ENCODE measurements at places on chromosomes 2 and 18.

- DNase-seq, result peak; percentile 10
Observed at GRCh38 chr2:200749631-200750322, 61.9 kb upstream of the BZW1 start.

DNA sequence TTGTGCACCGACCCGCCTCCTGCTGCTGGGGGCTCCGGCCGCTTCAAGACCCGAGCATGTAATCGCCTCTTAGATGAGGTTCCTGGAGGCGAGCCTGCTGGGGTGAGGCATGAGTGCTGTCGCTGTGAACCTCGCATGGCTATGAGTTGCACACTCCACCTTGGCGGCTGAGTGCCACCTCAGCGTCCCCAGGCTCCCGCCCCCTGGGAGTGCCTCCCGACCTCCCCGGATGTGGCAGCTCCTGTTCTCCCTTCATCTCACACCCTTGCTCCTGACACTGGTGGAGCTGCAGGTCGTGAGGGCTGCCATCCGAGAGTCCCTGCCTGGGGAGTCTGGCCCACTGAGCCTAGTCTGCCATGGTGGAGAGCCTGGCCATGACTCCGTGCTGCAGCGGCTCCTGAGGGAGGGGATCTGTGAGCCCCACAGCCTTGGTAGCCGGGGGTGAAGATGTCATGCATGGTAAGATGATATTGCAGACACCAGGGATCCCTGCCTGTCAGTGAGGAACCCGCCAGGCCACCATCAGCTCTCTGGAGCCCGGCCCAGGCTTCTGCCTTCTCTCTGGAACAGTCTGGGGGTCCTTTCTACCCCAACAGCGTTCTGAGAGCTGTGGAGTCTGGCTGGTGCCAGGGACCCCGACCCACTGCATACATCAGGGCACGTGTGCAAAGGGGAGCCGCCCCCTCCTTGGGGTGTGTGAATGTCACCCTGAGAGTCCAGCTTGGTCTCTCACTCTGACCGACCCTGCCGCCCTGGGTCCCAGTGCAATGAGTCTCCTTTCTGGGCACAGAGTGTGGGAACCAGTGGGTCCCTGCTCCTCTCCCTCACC is 61.6 kb upstream of the HS6ST1 start:
- DNase-seq, result no peak

DNA sequence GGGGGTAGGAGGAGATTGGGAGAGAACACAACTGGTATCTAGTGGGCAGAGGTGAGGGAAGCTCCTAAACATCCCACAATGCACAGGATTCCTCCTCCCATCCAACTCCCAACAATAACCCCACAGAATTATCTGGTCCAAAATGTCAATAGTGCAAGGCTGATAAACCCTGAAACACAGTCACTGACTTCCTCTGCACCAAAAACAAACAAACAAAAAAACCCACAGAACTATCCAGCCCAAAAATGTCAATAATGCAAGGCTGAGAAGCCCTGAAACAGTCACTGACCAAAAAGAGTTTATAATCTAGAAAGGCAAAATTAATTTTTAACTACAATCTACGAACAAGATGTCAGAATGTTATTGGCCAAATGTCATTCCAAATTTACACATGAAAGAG is 9.8 kb downstream of the TMX3 start:
- no peak for DNase-seq

GRCh38 chr2:236352761-236353593 is 88.8 kb upstream of the ASB18 start:
- peak; percentile 26 for DNase-seq

- DNase-seq, result no peak
Observed at GRCh38 chr18:3088449-3088848, 75.5 kb upstream of the LPIN2 start.

DNA sequence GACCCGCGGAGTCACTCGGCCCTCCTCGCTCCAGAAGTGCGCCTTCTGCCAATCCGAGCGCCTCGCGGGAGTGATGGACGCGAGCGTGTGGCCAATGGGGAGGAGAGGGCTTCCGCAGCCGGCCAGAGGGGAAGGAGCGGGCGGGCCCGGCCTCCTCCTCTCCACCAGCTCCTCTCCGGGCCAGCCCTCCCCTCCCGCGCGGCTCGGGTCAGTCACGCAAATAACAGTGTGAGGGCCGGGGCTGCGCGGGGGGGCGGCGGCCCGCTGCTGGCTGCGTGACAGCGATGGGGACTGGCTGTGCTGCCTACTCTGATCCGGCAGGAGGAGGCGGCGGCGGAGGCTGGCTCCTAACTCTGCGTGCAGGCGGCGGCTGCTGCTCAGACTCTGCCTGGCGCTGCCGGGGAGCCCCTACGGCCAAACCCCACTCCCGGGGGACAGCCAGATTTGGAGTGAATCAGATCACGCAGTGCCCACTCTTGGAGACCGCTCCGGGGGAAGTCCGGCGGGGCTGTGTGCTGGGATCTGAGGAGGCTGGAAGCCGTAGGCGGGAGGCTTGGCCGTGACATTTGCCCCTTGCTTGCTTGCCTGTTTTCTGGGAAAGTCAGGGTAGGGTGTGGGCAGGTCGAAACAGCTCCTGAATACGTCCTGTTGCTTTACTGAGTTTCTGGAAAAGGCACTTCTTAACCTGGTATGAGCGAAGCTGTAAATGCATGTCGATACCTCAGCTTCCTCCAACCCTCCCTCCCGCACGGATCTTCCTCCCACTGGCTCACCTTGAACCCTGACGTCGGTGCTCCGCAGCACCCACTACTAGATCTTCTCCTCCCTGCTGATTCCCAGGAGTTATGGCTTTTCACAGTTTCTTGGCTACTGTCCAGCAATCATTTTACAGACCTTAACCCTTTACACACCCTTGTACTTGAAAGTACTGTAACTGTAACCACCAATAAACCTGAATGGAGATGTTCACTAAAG is 97.9 kb upstream of the SERTAD2 start:
- DNase-seq, result peak; percentile 100

DNA sequence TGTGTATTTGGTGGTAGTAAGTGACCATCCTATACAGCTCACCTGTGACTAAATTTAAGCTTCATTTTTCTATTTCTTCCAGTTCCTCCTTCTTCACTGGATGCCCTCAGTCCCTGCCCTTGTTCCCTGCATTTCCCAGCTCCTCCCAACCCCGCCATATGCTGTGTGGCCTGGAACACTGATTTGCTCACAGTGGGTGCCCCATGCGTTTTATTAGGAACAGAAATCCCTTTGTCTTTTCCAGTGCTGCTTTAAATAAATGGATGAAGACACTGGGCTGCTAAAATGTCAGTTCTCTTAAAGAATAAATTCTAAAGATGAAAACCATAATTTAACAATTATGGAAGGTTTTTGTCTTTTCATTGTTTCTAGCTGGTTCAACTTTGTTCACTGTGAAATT is 477.3 kb downstream of the DCDC2C start:
- DNase-seq, result no peak

DNA sequence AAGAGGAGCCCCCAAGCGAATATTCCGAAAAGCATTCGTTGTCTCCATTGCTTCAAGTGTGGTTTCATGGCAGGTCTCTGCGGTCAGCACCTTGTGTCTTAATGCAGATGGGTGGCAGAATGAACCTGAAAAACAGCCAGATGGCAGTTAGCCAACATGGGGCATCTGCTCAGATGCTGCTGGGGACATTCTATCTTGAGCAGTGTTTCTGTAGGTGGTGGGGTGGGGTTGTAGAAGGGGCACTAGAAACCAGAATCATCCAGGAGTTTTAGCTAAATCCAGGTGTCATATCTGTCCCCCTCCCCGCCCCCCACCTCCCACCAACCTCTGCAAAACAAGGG is 42.1 kb downstream of the ST6GAL2 start:
- DNase-seq, result no peak

- DNase-seq, result peak; percentile 45
Observed at GRCh38 chr2:157404363-157404762, 39.5 kb downstream of the CYTIP start.

- no peak for DNase-seq
Observed at GRCh38 chr2:3575534-3576262, 638 bp downstream of the RPS7 start.

GRCh38 chr2:202149155-202149762 is 76.2 kb downstream of the KIAA2012 start:
- DNase-seq, result no peak

DNA sequence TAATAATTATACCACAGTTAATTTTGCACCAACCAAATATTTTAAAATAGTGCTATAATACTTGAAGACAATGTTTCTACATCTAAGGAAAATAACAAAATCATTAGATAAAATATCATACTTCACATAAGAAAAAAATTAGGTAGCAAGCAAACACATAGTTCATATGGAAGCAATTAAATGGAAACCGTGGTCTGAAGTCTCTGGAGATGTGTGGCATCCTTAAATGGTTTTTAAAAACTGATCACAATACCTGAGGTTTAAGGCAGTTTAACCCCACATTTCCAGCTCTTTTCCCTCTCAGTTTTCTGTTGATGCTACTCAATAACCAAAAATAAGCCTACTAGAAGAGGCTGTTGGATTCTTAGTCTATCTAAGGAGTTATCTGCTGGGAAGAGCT is 71.3 kb downstream of the ASXL2 start:
- no peak for DNase-seq

DNA sequence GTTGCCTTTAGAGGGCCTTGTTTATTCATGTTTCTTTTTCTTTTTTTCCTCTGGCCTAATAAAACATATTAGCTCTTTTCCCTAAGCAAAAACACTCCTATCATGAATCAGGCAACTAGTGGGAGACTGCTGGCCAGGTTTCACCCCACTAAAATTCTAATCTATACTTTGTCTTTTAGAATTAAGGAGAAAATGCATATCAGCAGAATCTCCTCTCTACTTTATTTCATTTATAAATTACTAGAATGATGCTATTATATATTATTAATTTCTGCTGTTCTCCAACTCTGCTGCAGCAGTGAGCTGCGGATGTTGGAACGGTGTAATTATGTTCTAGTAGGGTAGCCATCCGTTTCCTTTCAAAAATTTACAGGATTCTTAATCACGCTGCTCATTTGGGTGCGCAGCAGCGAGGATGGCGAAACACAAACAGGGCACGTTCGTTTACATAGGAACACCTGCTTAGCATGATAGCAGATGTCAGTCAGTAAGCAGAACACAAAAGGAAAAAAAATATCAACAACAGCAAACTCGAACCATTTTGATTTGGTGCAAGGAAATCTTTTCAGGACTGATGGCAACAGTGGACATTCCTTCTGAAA is 30.5 kb downstream of the ZEB2 start:
- DNase-seq, result no peak

GRCh38 chr2:206274434-206275311 is at the start of gene ZDBF2:
TSS of gene ZDBF2 (plus strand) at chr2:206274663. CDS start at chr2:206281850, 7,187 bp downstream.
- no peak for DNase-seq

DNA sequence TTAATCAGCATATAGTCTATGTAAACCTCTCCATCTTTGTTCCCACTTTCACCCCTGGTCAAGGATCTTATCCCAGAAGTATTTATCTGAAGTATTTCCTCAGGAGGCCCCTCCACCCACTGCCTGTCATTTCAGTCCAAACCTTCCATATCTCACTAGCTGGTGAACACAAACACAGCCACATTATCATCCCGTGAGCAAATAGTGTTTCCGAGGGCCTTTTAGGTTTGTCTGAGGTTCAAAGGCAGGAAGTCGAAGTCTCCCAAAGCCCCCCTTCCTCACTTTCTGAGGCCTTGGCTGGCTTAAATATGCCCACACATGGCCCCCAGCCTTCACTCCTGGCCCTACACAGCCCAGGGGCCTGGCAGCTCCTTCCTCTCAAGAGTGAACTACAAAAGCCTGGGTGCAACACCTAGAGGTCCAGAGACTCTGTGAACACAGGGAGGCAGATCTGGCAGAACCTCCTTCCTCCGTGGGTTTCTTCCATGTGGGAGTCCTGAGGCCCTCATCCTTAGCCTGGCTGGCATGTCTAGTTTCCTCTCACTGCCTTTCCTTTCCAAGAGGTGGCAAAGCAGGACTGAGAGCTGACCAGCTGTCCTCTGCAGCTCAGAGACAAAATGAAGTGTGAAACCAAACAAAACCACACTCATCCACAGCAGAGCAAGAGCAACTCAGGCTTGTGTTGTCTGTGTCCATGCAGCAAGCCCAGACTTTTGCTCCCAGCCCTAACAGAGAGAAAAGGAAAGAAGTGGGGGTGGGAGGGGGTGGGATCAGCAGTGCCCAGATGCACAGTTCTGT is 264.2 kb downstream of the SS18 start:
- no peak for DNase-seq

GRCh38 chr2:41000374-41000773 is 548.5 kb upstream of the SLC8A1 start:
- DNase-seq, result no peak

DNA sequence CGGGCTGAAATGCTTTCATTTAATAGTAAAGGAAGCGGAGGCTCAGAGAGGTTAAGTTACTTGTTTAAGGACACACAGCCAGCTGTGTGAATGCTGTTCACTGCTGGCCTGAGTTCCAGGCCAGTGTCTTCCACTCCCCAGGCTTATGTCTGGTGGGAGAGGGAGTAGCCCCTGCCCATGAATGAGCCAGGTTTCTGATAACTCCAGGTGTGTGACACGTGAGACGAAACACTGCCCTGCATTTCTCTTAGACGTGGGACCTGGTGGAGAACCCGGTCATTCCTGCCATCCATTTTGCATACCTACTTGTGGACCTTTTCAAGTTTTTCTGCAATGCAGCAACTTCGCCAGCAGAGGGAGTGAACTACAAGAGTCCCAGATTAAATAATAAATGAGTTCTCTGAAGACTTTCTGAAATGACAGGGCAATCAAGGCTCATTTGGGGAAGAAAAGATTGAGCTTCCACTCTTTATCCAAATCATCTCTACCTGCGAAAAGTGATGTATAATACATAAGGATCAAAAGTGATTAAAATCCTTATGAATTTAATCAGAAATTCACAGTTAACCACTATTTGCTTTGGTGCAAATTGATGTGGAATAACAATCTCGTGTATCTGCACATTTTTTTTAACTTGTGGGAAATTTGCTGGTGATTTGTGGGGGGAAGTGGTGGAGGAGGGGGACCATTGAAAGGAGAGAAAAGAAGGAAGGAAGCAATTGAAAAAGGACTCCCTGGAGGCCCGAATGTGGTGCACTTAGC is 79.4 kb upstream of the ASB18 start:
- peak; percentile 28 for DNase-seq

- DNase-seq, result no peak
Observed at GRCh38 chr18:76263046-76264005, 231.7 kb downstream of the ZNF516 start.

- no peak for DNase-seq
Observed at GRCh38 chr2:174633623-174633930, 36.0 kb upstream of the WIPF1 start.

GRCh38 chr2:105611811-105612424 is 132.8 kb upstream of the NCK2 start:
- no peak for DNase-seq

- DNase-seq, result no peak
Observed at GRCh38 chr2:20089715-20090464, 38.5 kb upstream of the LAPTM4A start.

- no peak for DNase-seq
Observed at GRCh38 chr2:17729880-17730279, 23.7 kb downstream of the SMC6 start.

DNA sequence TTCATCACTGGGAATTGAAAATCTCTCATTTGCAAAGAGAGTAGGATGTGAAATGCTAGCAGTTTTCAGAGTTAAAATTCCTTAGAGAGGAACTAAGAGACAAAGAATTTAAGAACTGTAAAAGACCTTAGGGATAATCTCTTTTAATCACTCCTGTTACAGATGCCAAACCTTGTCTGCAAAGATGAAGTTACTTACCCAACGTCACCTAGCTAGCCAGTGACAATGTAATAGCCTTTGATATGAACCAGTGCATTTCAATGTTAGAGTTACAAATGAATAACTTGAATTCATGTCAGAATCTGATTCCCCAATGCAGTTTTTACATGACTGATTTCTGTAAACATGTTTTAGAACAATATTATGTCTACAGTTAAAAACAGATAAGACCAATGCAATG is 190.1 kb downstream of the LRP1B start:
- DNase-seq, result no peak

GRCh38 chr2:46689993-46690392 is 210.6 kb downstream of the TMEM247 start:
- no peak for DNase-seq

GRCh38 chr2:120932881-120933280 is 197.2 kb downstream of the GLI2 start:
- no peak for DNase-seq

All from AML-193 (cell line).